ENCODE measurements at places on chromosomes 11 and 22.

GRCh38 chr11:112588252-112588694, 327.6 kb upstream of the PLET1 start:
- DNase-seq: peak; percentile 31

DNA sequence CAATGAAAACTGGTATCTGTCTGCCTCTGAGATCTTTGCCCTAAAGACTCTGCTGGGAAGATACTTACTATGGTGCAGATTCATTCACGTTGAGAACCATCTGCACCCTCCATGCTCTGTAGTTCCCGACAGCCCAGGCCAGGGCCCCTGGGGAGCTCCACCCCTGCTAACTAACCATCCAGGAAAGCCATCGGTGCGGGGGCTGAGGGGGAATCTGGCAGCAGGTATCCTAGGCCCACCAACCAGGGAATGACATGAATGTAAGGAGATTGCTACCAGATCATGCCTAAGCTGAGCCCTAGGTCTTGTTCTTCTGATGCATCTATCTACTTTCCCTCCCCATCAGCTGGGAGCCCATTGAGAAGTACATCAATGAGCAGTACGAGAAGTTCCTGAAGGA, 11.3 kb upstream of the WBP2NL start:
- no peak for DNase-seq

DNA sequence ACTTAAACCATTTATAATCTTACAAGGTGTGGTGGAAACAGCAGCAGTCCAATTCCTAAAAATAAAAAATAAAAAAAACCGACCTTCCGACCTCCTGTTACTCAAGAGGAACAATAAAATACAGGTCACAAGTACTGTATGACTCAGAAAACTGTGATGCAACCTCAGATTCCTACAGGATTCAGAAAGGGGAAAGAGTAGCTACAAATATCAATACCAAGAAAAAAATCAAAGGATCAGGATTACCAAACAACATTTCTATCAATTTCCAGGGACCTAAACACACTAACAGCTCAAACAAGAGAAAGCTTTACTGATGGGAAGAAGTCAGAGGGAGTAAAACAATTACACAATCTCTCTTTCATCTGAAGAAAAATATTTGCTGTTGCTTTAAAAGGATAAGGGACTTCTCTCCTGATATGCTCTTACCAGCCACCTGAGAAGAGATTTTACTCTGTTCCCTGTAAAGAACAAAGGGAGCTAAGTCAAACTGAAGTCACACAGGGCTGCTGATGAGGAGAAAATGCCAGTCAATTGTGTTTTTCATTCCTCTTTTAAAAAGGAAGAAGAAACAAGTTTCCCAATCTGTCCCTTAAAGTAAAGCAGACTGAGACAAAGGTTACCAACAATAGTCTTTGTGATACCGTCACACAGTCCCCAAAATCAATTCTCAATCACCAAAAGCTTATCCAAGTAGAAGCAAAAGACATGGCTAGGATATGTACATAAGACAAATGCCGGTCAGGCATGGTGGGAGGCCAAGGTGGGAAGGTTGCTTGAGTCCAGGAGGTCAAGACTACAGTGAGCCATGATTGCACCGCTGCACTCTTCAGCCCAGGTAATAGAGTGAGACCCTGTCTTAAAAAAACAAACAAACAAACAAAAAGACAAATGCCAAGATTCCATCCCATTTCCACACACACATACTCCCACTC, 39.3 kb downstream of the AMBRA1 start:
- DNase-seq: no peak

DNA sequence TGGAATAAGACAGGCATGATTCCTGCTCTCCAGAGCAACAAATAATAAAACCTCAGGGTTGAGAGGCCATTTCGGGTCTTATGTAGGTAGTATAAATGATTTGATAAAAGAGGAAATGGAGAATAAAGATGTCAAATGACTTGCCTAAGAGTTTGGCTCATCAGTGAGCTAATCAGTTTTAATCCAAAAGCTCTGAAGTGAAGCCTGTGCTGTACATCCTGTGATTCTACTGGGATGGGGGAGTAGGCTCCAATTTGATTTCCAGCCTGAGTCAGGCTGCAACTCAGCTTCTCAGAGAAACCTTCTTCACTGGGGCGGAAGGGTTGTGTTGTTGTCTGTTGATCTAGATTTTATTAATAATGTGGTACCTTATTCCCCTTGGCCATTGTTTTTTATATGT, 192.2 kb upstream of the SORL1-AS1 start:
- no peak for DNase-seq
